ENCODE measurements at places on chromosomes 1 and 21.

GRCh38 chr1:41330588-41331545 is 30.4 kb upstream of the FOXO6 start:
- no peak for DNase-seq

GRCh38 chr1:198611219-198611618 is 27.6 kb upstream of the PTPRC start:
- DNase-seq: no peak

GRCh38 chr1:36693603-36694002 is 210.9 kb upstream of the CSF3R start:
- no peak for DNase-seq

DNA sequence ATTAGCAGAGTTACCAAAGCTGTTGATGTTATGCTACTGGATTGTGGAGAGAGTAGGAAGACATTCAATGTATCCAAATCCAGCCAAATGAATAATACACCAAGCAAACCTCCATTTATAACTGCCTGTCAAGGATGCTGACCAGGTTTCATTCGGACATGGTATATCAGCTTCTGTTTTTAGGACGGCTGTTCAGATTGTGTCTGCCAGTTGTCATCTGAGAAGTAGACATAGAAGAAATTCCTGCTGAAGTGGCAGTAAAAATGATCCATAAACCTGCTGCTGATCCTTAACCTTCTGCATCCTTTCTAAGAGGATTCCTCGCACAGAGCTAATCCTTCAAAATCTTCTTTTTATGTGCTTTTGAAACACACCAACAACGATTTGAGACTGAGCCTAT is 663.6 kb upstream of the PLXNA2 start:
- DNase-seq: no peak

GRCh38 chr1:116408803-116409720 is 36.0 kb downstream of the ATP1A1 start:
- no peak for DNase-seq

GRCh38 chr1:217133958-217134856 is 411.0 kb upstream of the ESRRG start:
- no peak for DNase-seq

- DNase-seq: no peak
These were observed 20.7 kb downstream of the FNBP1L start for GRCh38 chr1:93468662-93469061.

GRCh38 chr1:150985179-150985825 is 3.2 kb downstream of the ANXA9 start:
- no peak for DNase-seq

- no peak for DNase-seq
These were observed 339.3 kb upstream of the NR5A2 start for GRCh38 chr1:199688133-199688676.

- no peak for DNase-seq
These were observed 3.1 kb upstream of the GJC2 start for GRCh38 chr1:228146417-228147150.

- DNase-seq: no peak
These were observed 11.0 kb upstream of the CDK18 start for GRCh38 chr1:205493241-205494085.

DNA sequence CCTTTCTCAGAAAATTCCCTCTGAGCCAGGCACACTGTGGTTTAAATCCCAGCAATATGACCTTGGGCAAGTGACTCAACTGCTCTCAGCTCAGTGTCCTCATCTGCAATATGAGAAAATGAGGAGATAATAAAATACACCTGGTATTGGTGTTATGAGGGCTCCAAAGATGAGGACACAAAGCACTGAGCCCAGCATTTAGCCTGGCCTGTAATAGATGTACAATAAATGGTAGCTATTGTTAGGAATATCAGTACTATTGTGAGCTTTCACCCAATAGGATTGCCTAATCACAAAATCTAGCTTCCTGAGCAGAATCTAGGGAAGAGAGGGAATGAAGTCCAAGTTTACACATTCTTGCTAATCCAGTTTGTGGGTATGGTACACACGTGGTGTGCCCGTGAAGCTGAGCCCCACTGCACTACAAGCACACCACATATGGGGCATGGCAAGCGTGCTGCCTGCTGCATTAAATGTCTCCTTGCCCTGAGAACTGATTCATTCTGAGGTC is 24.3 kb upstream of the SLC30A1 start:
- no peak for DNase-seq

DNA sequence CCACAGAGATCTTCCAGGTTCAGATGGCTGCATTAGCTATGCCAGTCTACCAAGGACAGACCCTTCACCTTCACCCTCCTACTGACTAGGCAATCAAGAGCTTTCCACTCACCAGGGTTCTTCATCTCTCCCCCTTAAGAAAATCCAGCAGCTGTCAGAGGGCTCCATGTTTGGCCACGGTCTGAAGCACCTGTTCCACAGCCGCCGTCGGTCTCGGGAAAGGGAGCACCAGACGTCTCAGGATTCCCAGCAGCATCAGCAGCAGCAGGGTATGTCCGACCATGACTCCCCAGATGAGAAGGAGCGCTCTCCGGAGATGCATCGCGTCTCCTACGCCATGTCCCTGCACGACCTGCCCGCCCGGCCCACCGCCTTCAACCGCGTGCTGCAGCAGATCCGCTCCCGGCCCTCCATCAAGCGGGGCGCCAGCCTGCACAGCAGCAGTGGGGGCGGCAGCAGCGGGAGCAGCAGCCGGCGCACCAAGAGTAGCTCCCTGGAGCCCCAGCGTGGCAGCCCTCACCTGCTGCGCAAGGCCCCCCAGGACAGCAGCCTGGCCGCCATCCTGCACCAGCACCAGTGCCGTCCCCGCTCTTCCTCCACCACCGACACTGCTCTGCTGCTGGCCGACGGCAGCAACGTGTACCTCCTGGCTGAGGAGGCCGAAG is 13.8 kb downstream of the TMCC2 start:
- DNase-seq: no peak

DNA sequence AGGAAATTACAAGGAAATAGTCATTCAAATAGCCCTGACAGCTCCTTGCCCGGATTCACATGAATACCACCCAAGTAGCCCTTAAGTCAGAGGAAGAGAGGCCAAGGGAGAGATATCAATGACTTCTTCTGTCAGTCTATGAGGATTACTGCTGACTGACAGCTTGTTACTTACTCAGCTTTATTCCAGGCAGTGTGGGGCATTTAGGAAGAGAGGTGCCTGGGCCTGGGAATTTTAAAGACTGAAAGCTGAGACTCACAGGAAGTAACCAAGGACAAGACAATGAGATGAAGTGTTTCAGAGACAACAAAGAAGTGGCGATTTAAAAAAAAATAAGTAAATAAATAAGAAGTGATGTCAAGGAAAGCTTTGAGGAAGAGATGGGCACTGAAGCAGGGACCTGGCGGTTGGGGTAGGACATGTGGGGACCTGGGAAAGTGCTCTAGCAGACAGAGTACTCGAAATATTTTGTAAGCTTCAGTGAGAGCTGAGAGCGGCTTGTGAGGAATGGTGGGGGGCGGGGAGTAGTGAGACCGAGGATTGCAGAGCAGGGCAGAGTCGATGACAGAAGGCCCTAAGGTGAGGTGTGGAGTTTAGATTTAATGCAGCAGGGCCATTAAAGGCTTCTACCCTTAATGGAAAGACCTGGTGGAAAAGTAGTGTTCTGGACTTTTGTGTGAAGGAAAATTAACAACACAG is 58.9 kb downstream of the ST3GAL3 start:
- no peak for DNase-seq

GRCh38 chr1:110572751-110573150 is 33.4 kb downstream of the KCNA2 start:
- no peak for DNase-seq

DNA sequence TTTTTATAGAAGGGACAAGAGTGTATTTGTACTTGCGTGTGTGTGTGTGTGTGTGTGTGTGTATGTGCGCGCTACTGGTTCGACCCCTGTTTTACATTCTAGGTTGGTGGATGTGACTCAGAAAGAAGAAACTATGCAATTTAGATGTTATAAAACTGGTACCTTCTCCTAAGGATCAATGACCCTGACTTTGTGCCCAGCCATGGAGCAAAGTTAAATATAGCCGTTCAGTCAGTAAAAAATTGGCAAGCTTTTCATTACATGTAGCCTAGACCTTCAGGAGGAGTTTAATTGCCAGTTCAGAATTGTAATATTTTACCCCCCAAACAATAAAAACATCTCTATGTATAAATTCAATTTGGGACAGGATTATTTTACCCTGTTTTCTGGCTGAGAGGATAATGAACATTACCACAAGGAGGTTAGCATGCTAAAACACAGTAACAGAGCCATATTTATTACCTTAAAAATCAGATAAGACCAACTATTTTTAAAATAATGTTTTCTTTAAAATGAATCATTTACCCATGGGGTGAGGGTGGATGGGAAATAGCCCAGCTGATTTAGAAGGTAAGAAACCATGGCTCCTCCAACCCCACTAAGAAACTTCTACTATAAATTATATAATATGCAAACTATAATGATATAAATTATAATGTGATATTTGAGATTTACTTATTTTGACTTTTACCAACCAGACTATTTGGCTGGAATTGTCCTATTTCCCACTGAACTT is 33.5 kb upstream of the MTR start:
- no peak for DNase-seq

DNA sequence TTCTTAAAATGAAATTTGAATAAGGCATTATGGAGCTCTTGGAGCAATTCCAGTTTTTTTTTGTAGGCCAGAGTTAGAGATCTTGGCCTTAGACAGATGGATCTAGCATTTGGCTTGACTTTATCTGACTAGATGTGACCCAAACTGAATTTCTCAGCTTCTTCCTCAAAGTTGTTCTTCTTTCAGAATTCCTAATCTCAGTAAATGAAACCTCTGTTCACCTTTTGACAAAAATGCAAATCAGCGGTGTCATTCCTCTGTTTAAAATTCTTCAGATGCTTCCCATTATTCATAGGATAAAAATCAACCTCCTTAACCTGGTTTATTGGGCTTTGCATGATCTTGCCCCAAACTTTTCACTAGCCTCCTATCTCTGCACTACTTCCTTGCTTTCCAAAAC is 177.6 kb downstream of the RASAL2 start:
- no peak for DNase-seq

- DNase-seq: peak; percentile 88
These were observed at the start of gene YBEY for GRCh38 chr21:46285761-46286647. TSS of gene YBEY (plus strand) at chr21:46286342. CDS start at chr21:46286914, 572 bp downstream.

DNA sequence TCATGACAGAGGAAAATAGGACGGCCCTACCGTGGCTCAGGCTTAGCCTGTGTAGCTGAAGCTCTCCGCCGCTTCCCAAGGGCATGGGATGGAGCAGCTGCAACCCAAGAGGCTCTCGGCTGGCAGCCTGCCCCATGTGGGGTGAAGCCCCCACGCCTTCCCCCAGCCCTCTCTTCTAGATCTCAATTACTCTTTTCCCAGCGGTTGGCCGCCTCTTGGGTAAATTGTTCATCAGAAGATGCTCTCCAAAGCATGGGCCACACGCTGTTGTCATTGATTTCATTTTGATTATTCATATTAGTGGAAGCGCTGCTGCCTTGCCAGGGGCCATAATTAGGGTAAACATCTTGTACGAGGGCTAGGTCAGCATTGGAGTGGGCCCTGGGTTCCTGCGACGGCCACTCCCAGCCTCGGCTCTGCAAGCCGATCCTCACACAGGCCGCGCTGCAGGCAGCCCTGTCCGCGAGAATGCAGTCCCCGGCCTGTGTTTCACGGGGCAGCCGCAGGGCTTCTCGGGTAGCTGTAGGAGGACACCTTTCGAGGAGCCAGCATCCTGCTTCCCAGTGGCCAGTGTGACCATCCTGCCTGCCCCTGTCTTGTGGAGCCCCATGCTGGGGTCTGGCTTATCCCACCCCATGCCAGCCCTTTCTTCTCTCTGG is 114.4 kb upstream of the VAMP3 start:
- DNase-seq: no peak

DNA sequence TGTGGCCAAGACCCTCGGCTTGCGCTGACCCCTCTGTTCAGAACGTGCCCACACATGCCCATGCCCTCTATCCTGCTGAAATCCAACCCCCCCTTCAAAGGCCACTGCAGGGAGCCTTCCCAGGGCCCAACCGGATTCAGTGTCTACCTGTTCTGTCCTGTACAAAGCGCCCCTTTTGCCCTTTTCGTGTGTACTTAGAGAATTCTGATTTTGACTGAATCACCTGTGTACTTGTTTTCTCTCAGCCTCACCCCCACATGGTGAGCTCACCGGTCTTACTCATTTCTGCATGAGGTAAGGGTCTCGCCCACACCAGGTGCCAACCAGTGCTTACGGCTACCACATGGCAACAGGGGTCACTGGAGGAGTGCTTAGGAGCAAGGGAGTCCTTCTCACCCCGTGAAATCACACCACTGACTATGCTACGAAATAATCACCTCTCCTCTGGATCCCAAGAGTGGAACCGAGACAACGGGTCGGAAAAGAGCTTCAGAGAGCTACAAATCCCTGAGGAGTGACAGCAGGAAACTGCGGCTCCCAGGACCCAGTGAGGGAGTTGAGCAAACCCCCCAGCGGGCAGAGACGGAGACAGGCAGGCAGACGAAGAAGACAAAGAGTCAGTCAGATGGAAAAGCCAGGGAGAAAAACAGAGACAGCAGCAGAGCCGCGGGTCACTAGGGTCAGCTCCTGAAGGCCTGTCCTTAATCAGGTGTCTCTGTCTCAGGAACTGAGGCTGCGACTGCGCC is 2.1 kb upstream of the S100A2 start:
- DNase-seq: no peak

GRCh38 chr1:156407344-156407743 is 38.3 kb downstream of the RHBG start:
- DNase-seq: no peak

DNA sequence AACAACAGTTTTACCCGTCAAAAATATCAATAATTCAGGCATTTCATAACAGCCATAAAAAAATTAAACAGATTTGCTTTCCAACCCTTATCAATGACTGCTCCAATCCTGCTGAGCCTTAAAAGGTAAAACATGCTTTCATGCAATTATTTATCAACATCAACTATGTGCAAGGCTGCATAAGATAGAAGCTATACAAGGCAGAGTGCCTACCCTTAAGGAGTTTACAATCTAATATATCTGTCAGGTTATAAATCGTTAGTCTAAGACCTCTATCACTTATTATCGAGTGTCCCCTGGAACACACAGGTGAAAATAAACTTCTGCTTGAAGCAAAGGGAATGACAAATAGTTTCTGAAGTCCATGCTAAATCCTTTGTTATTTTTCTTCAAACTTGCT is 1.8 kb downstream of the ERRFI1 start:
- no peak for DNase-seq

GRCh38 chr1:182095946-182096345 is 34.4 kb upstream of the ZNF648 start:
- DNase-seq: no peak

GRCh38 chr1:9289090-9289534 is 3.6 kb upstream of the SPSB1 start:
- peak; percentile 28 for DNase-seq

GRCh38 chr1:64848803-64849202 is 103.9 kb downstream of the RAVER2 start:
- no peak for DNase-seq

GRCh38 chr1:151680826-151681225 is 35.8 kb downstream of the CELF3 start:
- no peak for DNase-seq
